ENCODE measurements at places on chromosomes 4 and X.

GRCh38 chr4:26433556-26433955 is 56.7 kb downstream of the CCKAR start:
- no peak for DNase-seq

DNA sequence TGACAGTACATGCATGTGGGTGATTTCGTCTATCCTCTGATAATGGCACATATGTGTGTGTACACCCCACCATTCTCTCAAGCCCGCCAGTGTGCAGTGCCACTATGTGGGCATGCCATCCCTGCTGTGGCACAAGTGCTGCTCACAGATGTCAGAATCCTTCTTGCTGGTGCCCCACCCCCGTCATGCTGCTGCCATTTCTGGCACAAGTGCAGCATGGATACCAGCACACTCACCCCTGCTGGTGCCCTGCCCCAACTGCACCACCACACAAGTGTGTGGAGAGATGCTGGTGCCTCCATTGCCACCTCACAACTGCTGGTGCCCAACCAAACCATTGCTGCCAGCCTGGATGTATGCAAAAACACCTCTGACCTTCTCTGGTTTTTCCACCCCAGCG is 1133.8 kb downstream of the TECRL start:
- DNase-seq, result no peak

DNA sequence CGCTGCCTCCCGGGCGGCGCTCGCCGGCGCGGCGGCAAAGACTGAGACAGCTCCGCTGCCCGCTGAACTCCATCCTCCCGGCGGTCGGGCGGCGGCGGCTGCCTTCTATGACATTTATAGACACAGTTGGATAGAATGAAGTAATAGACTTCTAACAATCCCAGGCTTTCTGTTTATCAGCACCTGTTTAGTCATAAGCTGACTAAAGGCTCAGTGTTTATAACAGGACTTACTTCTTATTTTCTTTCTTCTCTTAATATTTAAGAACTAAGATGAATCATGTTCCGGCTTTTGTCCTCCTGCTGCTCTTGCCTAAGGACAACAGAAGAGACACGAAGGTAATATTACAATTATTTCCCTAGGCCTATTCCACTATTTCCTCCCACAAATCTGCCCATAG is 3.9 kb downstream of the ARL13A start:
- DNase-seq, result no peak

DNA sequence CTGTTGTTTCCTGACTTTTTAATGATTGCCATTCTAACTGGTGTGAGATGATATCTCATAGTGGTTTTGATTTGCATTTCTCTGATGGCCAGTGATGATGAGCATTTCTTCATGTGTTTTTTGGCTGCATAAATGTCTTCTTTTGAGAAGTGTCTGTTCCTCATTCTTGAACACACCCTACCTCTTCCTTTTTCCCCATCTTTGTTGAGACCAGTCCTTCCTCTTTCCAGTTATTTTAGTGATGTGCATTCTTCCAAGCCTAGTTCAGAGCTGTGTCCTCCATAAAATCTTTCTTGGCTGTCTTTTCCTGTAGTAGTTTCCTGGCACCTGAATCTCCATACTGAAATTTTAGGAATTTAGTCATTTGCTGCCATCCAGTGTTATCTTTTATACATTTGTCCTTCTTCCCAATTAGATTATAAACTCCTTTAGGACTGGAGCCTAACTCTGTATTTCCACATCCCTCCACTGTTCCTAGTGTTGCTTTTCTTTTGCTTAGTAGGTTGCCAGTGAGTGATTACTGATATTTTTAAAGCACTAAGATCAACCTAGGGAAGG is 11.4 kb downstream of the FHIP1A start:
- no peak for DNase-seq

GRCh38 chr4:81982846-81983540 is 390.8 kb downstream of the HNRNPD start:
- no peak for DNase-seq

GRCh38 chrX:153953892-153954557 is 9.6 kb upstream of the RENBP start:
- DNase-seq, result no peak

DNA sequence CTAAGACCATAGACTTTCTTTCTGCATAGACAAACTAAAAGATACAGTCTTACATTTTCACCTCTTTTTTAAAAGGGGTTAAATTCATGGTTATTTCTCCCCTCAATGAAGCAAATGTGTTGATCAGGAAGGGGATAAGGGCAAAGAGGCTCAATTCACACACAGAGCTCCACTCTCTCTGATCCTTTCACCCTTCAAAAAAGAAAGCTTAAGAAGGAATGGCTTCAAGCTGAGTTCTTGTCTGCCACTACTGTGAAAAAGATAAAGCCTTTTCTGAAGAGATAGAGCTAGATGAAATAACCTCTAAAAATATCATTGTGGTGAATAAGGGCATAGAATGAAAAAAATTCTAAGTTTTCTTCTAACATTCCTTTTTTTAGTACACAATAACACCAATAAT is 28.3 kb downstream of the SEPSECS start:
- DNase-seq, result no peak

- no peak for DNase-seq
Observed at GRCh38 chr4:147578593-147578992, 38.6 kb upstream of the TMEM184C start.

GRCh38 chr4:169059306-169060211 is 49.5 kb upstream of the CBR4 start:
- no peak for DNase-seq

DNA sequence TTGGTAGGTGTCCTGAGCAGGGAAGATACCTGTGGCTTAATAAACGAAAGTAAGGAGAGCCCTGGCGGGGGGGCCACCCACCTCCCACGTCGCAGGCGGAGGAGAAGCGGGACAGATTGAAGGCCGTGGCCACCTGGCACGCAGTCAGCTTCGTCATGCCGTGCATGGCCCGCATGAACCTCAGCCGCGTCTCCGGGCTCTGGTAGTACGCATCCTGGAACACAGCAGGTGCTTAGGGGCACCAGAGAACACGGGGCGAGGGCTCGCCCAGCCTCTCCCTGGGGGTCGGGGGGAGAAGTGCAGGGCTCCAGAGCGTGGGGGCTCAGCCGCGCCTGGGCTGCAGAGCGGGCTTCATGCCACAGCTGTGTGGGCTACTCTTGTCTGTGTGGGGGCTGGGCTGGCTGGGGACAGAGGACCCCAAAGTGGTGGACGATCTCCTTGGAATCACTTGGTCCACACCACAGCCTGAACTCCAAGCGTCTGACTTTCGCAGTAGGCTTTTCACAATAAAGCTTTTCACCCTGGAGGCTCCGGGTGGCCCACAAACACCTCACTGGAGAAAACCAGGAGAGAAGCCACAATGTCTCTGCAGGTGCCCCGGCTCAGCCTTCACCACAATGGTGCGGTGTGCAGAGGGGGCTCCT is 27.1 kb upstream of the SLC25A6 start:
- no peak for DNase-seq

GRCh38 chr4:144645102-144645630 is 790 bp upstream of the HHIP start:
- no peak for DNase-seq

DNA sequence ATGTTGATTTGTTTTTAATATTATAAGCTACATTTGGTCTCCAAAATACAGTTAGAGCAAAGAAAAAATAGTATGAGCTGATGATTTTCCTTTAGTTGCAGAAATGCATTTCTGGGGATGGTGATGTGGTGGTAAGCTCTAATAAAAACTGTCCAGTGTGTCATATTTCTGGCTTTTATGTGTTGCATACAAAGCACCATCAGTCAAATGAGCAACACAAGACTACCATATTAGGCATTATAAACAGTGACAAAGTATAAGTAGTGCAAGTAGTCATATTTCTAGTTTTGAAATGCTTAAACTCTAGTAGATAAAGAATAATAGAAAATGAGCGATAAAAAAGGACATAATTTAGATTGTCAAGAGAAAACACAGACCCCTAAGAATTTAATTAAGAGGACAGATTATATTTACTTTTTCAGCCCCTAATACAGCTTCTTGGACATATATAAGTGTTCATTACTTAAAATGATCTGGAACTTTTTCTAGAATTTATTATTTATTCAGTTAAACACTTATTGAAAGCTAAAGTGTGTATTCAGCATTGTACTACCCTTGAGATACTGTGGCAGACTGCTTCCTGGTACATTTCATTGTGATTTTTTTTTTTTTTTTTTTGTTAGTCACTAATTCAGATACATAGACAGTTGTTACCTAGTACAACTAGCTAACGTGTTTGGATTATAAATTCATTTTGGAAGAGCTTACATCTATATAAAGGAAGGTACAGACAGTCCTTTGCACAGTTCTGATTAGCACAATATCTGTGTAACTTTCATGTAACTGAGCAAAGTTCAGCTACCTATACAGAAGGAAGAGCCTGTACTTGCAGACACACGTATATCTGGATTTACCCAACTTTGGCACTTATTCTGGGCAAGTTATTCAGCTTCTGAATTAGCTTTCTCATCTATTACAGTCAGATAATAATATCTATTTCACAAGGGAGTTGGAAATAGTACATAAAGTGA is 22.3 kb downstream of the RAP1GDS1 start:
- no peak for DNase-seq

DNA sequence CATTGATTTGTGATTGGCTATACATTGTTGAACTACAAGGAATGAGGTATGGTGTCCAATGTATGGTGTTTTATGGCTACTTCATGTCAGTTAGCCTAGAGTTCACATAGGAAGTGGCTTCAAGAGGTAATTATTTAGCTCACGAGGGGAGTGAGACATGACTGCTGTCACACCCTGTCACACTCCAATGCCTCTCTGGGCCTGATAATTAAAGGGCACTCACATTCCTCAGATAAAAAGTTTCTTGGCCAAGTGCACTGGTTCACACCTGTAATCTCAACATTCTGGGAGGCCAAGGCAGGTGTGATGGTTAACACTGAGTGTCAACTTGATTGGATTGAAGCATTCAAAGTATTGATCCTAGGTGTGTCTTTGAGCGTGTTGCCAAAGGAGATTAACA is 65.0 kb upstream of the DDX60 start:
- no peak for DNase-seq

- no peak for DNase-seq
Observed at GRCh38 chrX:134484039-134484438, 24.1 kb downstream of the HPRT1 start.

DNA sequence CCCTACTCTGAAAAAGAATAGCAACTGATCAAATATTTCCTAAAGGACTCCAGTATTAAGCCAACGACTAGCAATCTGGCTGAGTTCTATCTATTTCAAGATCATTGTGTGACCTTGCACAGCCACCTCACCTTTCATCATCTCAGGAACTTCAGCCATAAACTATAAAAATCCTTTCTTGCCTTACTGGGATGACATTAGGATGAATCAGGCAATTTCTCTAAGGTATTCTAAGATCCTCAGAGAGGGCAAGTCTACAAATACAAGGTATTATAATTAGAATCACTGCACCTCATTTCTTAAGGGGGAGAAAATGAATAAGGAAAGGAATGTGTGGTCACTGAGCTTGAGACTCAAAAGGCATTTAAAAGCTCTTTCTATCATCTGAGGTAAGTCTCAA is 152.6 kb downstream of the GRIA3 start:
- no peak for DNase-seq

- peak; percentile 49 for DNase-seq
Observed at GRCh38 chrX:39820938-39821708, 276.6 kb downstream of the BCOR start.

DNA sequence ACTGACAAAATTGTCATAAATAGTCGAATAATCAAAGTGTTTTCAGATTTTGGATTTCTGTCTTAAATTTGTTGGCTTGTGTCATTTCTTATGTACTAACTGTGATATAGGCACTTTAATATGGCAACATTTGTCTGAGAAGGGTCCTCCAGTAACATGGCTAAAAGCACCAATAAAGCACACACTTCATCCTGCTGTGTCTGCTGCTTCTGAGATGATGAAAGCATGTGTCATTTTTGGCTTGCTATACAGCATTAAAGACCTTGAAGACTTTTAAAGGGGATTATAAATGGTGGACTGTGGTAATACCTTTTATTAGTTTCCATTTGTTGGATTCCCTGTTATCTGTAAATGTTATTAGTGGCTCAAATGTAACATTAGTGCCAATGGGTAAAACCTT is 551.8 kb upstream of the GRID2 start:
- DNase-seq, result no peak

- no peak for DNase-seq
Observed at GRCh38 chr4:59200992-59201391, 1999.1 kb upstream of the ADGRL3 start.

- no peak for DNase-seq
Observed at GRCh38 chrX:68867458-68868112, 38.8 kb downstream of the EFNB1 start.
